GM12891 (cell line): ENCODE measurements at places on chromosomes 16 and 17.

- DNase-seq: no peak
Measured at GRCh38 chr17:65417406-65418221, 143.8 kb downstream of the AXIN2 start.

DNA sequence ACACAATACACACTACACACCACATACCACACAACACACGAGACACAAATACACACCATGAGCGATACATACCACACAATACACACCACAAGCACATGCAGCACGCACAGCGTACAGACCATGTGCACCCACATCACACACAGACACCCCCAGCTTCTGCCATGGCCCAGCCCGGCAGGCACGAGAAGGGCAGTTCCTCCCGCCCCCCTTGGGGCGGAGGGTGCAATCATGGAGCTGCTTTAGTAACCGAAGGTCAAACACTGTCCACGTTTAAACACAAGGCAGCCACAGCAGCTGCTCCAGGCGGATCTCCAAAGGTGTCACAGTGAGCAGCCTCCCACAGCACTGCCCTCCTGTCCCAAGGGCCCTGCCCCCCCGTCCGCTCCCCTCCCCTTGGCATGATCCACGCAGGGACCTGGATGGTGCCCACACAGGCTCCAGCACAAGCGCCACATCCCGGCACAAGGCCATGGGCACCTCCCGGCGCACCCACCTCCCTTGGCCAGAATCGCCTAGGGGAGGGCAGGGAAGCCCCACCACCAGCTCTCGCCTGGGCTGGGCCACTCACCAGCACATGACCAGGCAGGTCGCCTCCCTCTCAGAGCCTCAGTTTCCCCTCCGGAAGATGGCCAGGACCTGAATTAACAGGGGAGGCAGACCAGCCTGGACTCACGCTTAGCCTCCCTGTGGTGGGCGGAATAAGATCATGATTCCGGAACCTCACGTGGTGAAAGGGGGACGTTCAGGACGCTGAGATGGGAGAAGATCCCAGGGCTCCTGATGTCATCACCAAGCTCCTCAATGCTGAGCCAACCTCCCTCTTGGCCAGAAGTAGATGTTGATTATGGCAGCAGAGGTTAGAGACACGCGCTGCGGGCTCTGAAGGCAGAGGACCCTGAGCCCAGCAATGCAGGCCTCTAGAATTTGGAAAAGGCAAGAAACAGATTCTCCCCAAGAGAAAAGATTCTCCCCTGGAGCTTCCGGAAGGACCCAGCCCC, 32.6 kb upstream of the ZNF469 start:
- DNase-seq: no peak

- no peak for DNase-seq
Measured at GRCh38 chr16:85430523-85431421, 182.3 kb upstream of the GSE1 start.

DNA sequence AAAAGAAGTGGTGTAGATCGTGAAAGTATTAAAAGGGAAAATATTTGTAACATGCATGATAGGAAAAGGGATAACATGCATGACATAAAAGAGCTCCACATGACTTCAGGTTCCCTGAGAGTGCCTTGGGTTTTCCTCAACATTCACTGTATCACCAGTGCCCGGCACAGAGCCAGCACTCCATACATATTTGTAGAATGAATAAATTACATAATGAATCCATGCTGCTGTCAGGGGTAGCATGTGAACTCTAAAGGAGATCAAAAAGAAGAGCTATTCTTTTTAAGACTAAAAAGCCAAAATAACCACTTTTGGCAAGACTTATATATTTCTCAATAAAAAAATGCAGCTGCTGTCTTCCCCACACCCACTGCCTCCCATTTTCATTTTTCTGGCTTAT, 2.7 kb upstream of the ZNF594 start:
- DNase-seq: no peak

GRCh38 chr17:41386227-41386626, 4.1 kb upstream of the KRT34 start:
- DNase-seq: no peak

DNA sequence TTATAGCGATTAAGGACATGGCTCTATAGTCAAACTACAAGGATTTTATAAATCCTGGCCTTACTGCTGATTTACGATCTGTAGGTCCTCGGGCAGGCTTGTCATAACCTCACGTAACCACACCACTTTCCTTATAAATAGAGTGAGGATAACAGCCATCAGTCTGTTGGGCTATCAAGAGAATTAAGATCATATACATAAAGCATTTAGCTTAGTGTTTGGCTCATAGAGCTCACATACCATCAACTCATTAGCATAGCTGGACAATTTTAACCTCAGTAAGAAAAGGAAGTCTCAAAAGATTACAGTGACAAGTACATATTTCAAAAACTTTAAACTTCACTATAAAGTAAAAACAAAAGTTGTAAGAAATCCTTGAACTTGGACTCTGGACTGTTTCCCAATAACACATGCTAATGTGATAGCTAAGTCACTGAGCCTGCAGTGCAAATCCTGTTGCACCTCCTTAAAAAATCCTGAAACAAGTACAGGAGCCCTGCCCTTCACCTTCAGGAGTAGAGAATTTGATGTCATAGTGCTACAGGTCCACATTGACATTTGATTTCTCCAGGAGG, 20.8 kb upstream of the CLEC3A start:
- DNase-seq: no peak

GRCh38 chr17:28071891-28072606, 29.6 kb downstream of the NLK start:
- DNase-seq: no peak

GRCh38 chr16:61050547-61050946, 985.7 kb downstream of the CDH8 start:
- DNase-seq: no peak

- DNase-seq: no peak
Measured at GRCh38 chr16:47781673-47782072, 320.5 kb downstream of the PHKB start.

- DNase-seq: no peak
Measured at GRCh38 chr17:8019166-8019565, 16.8 kb downstream of the GUCY2D start.

DNA sequence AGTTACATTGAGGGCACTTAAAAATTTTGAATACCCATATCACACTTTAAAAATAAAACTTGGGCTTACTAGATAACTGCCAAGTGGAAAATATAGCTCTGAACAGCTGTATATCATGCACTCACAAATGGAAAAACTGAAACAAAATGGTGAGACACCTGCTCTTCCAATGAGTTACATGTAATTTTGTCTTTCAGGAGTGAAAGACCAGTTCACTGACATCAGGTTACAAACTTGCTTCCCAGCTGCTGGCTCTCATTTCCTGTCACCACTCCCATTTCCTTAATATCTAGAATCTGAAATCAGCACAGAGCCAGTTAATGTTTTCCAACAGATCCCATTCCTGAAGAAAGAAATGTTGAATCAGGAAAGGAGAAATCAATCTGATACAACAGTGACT, 10.8 kb downstream of the CSNK2A2 start:
- DNase-seq: no peak

DNA sequence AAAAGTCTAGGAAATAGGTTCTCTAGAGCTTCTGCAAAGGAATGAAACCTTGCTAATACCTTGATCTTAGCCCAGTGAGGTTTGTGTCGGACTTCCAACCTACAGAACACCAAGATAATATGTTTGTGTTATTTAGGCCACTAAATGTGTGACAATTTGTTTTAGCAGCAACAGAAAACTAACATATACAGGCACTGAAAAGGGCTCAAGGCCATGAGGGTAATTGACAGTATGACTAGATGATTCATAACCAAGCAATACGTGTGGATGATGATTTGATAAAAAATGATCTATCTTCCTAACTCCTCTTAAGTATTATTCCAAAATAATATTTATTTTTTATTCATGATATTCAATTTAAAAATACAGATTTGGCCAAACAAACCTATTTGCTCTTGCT, 27.7 kb upstream of the MED13 start:
- no peak for DNase-seq

- DNase-seq: no peak
Measured at GRCh38 chr16:72264771-72265170, 92.8 kb upstream of the PMFBP1 start.

DNA sequence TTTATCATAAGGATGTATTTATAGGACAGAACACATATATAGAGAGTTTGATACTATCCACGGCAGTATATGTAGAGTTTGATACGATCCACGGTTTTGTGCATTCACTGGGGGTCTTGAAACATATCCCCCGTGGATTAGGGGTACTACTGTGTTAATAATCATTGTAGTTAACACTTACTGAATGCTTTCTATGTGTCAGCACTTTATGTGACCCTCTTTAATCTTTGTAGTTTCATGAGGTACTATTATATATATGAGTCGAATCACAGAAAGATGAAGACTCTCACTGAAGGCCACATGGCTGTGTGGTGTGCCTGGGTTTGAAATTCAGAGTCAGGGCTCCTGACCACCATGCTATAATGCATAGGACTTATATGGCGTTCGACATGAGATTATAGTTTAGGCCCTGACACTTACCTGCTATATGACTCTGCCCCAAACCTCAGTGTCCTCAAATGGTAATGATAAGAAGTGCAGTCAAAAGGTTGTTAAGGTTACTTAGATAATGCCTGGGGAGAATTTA, 4.3 kb upstream of the HEATR6 start:
- DNase-seq: no peak

DNA sequence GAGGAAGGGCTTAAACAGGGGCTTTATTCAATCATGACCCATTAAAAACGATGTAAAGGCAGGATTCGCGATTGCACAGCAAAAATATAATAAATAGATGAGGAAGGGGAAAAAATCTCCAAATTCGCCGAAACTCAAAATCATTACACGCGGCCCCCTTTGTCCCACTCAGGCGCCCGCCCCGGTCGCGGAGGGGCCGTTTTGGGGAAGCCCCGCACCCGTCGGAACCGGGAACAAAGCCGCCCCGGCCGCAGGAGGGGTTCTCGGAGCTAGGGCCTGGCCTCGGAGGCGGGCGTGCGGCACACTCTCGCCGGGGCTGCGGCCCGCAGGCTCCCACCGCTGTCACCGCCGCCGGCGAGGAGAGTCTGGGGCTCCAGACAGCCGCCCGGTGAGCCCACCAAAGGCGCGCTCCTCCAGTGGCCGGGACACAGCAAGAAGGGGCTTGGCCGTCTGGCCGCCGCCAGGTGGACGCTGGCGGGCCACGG, 521 bp downstream of the C16orf87 start:
- no peak for DNase-seq

GRCh38 chr16:81680444-81681275, 98.4 kb upstream of the PLCG2 start:
- DNase-seq: no peak
